Activated T-helper 1 cell treated with anti-CD3 and anti-CD28 coated beads, Interleukin-12 subunit alpha, Interleukin-12 subunit beta, Interleukin-2, Interleukin-4 antibody, amounts not matched to agents 30 ng/mL and 10 ng/mL and 1 ng/mL, durations not matched to agents 14 hours and 24 hours and 36 hours (primary cell): ENCODE measurements at places on chromosomes 2 and 18. TPM values are rescaled to one million over a fixed set of nuclear protein-coding genes. Genes with fewer than 3 reads are reported as not detected.

The NHEJ1 gene
- total RNA-seq, result 18.1 and 20.7 TPM in 2 replicates

DNA sequence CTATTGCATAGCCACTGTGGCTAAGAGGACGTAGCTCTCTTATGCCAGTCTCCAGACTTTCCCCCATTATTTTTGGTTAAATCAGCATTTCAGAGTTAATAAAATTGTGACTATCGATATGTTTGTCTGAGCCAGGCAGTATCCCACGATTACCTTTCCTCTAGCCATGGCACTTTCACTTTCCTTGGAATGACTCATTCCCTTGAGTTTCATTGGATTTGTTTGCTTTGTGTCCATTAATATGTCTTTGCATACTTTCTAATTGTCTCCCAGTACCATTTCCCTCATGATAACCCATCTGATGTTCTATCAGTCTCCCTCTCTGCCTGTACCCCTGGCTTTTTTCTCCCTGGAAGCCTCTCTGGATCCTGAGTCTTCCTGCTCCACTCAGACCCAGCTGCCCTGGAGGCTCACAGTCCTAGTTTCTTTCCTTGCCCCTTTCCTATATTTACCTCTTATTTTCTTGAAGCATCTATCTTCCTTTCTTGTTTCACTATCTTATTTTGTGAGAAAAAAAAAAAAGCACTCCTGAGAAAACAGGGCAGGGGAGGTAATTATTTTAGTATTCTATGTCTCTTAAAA is 126.1 kb downstream of the MTX2 start:
- H3K4me3 ChIP-seq, result no peak overlapping the region
- H3K27me3 ChIP-seq, result peaks cover 5% of the 10 kb centered on the region
- no peak overlapping the region for H3K27ac ChIP-seq
- no peak for DNase-seq
- no peaks in the 10 kb centered on the region for H3K4me1 ChIP-seq
- no peaks in the 10 kb centered on the region for H3K36me3 ChIP-seq

- peaks cover 17% of the 10 kb centered on the region for H3K4me1 ChIP-seq
- H3K27me3 ChIP-seq, result peaks cover 23% of the 10 kb centered on the region
- no peaks in the 10 kb centered on the region for H3K36me3 ChIP-seq
- peak overlapping the region; percentile 73 for H3K4me3 ChIP-seq
These were observed 800 bp downstream of the IL1RL2 start for GRCh38 chr2:102187496-102188150.

The TUBA4B gene
- not detected in 2 replicates for total RNA-seq

The GPR45 gene
- total RNA-seq, result not detected in 2 replicates
